ENCODE measurements at places on chromosomes 12 and 14. TPM values are rescaled to one million over a fixed set of nuclear protein-coding genes. Genes with fewer than 3 reads are reported as not detected.

NKX2-8 gene
- polyA plus RNA-seq = not detected

MYO1H gene
- polyA plus RNA-seq = 1.0 TPM

FGD4 gene
- polyA plus RNA-seq = 18.8 TPM

PRKD1 gene
- 18.6 TPM for polyA plus RNA-seq

BAZ1A gene
- 26.7 TPM for polyA plus RNA-seq

ZDHHC22 gene
- 1.6 TPM for polyA plus RNA-seq

OR4E2 gene
- polyA plus RNA-seq = not detected

LAG3 gene
- polyA plus RNA-seq = 2.1 TPM

ACSS3 gene
- 6.0 TPM for polyA plus RNA-seq

RPGRIP1 gene
- polyA plus RNA-seq = 0.49 TPM

ZC2HC1C gene
- polyA plus RNA-seq = 4.5 TPM

CFAP251 gene
- 2.2 TPM for polyA plus RNA-seq

BHLHE41 gene
- polyA plus RNA-seq = 21.0 TPM

PPFIA2 gene
- 2.4 TPM for polyA plus RNA-seq

IL26 gene
- 0.10 TPM for polyA plus RNA-seq

All from large intestine (tissue), 12 donors.